ENCODE measurements at places on chromosomes 2 and 18.

DNA sequence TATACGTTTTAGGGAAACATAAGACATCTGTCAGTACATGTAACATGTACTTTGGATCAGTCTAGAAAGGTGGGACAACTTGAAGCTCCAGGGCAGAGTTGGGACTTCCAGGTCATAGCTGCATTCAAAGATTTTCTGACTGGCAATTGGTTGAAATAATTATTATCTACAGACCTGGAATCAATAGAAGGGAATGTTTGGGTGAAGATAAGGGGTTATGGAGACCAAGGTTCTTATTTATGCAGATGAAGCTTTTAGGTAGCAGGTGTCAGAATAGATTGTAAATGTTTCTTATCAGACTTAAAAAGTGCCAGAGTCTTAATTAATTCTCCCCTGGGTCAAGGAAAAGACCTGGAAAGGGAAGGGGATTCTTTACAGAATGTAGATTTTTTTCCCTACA is 19.8 kb downstream of the RPIA start:
- no peak for DNase-seq

DNA sequence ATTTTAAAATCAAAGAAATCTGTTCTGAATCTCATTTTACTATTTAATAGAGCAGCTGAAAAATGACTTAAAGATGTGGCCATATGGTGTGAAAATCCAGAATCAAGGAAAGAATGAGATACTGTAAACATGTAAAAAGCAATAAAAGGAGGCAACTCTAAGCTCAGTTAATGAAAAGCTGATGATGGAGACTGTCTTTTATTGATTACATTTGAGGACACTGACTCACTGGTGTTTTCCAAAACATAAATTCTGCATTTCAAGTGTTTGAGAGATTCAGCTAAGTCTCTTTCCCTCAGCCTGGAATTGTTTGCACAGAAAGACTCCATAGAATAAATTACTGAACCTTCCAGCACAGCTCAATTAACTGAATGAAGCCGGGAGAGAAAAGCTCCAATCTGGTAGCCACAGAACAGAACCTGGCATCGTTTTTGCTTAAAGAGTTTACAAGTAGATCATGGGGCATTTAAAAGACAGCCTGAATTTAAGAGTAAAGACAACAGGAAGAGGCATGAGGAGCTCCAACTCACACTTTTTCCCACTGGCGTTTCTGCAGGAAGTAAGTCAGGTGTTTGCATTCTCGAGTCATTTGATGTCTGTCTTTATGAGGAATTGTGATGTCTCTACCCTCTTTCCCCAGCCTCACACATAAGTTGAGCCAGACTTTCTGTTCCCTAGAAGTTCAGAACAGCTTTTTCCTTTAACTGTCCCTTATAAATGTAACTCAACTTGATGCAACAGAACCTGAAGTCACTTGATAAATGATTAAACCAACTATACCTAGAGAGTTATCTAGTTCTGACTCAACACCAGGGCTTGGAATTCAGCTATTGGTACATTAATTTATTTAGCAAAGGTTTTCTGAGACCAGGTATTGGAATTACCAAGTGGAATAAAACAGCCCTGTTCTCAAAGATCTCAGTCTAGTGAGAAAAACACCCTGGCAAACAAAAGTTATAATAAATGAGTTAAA is 53.3 kb downstream of the FTCDNL1 start:
- DNase-seq: no peak

GRCh38 chr18:34873986-34874580 is 164.0 kb downstream of the DTNA start:
- no peak for DNase-seq

GRCh38 chr2:85420536-85421259 is 2.2 kb downstream of the SH2D6 start:
- DNase-seq: peak; percentile 84

DNA sequence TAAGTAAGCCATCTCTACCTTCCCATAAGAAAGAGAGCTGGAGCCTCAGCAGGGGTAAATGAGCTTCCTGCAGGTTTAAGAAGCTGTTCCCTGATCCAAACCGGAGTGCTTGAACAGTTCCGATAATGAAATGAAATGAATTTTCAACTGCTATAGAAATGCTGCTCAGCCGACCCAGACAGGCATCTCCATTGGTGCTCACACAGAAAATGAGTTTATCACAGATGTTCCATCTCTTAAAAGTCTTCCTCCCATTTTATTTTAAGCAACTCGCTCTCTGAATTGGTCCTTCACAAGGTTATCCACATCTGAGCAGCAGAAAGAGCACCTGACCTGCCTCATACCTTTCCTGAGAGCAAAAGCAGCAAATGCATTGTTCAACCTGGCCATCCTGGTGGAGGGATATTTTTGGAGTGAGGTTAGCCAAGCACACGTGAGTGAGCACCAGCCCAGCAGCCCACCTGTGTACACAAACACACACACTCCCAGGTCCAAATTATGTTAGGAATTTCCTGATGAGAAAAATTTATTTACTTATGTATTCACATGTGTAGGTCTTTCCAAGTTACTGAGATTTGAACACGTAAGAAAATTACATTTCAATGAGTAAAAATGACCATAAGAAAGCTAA is 42.2 kb upstream of the CCDC68 start:
- DNase-seq: no peak

Data from inflammatory macrophage (primary cell).